AG04450 (cell line): ENCODE measurements at places on chromosomes 6 and 20. TPM values are rescaled to one million over a fixed set of nuclear protein-coding genes. Genes with fewer than 3 reads are reported as not detected.
A peak's percentile ranks its signal among the peaks of the same experiment; 100 is the strongest.

DNA sequence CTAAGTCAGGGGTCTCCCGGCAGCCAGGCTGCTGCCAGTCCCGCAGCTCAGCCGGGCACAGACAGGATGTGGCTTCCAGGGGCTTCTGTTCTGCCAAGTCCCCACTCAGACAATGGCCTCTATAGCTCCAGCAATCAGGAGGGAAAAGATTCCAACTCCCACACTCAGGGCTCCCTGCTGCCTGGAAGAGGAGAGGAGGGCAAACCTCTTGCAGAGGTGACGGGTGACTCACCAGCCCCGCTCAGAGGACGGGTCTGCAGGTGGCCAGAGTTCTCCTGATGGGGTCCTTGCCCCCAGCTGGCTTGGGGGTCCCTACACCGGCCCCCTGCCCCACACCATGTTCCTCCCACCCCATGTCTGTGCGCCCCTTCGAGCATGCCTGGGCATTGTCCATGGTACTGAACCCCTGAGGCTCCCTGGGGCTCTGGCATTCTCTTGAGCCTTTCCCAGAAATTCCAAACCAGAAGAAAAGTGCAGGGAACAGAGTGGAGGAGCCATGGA lies 32.6 kb downstream of the NTSR1 start:
- no peak for DNase-seq

DNA sequence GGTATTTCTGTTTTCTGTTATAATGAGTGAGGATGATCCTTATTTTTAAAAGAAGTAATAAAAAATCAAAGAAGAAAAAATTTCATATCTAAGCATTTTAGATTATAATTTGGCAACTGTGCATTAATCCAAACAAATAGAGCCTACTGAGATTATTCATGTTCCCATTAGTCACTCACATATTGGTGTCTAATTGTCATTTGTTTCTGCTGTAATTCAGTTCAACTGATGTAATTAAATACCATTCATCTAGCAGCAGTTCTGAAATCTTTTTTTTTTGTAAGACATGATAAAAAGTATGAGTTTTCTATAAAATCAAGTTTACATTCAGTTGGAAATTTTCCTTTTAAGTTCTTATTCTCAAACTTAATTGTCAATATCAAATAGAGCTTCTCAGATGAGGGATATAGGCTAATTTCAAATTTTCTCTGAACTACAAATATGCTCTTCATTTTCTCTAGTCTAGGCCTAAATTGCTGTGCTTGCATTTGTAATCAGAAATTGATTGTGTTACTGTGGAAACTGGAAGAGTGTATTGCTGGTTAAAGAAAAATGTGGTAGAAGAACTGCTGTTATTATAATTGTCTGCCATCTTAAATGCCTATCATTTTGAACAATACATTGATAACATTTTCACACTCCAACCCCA lies 23.6 kb downstream of the PACRG start:
- DNase-seq = no peak

GRCh38 chr6:52418606-52419005 lies 1.5 kb upstream of the EFHC1 start:
- no peak for DNase-seq

Gene LINC00237
- polyA plus RNA-seq = not detected in 2 replicates

Gene SOBP
- polyA plus RNA-seq = 0.76 and 1.1 TPM in 2 replicates

GRCh38 chr6:116514111-116514510 lies 2.7 kb downstream of the CALHM5 start:
- no peak for DNase-seq

GRCh38 chr6:106517706-106518105 lies 111.6 kb downstream of the RTN4IP1 start:
- DNase-seq = no peak

DNA sequence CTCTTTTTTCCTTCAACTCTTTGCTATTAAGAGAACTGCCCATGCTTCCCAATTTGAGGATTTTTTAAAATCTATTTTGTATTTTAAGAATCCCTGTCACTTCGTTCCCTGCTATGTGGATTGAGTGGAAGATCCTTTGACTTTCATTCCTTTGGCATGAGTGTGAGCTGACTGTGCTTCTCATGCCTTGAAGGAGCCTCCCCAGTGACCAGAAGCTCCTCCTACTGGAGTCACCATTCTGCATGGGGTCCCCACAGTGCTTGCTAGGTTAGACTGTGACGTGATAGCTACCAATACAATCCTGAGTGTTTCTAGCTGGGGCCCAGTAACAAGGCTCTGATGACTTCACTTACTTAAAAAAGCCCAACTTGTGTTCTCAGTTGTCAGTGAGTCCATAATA lies 104.4 kb upstream of the LAMP5 start:
- DNase-seq = peak; percentile 21

Gene CTCFL
- polyA plus RNA-seq = not detected in 2 replicates

Gene SAMD3
- polyA plus RNA-seq = 2.1 and 2.4 TPM in 2 replicates

Gene STAU1
- polyA plus RNA-seq = 75.4 and 80.7 TPM in 2 replicates

- DNase-seq = no peak
Observed at GRCh38 chr6:125793863-125794262, 3.1 kb downstream of the NCOA7 start.

Gene MAS1
- polyA plus RNA-seq = not detected in 2 replicates

Gene TNFRSF6B
- 2.5 and 5.2 TPM in 2 replicates for polyA plus RNA-seq

Gene FUCA2
- 57.5 and 66.8 TPM in 2 replicates for polyA plus RNA-seq

Gene PI3
- not detected in 2 replicates for polyA plus RNA-seq

Gene PSORS1C2
- polyA plus RNA-seq = not detected in 2 replicates

Gene TRIM31
- polyA plus RNA-seq = not detected in 2 replicates

- no peak for DNase-seq
Observed at GRCh38 chr6:35054106-35054742, 86.9 kb downstream of the TCP11 start.

Gene GINS1
- 2.8 and 3.7 TPM in 2 replicates for polyA plus RNA-seq

- no peak for DNase-seq
Observed at GRCh38 chr20:47335251-47336128, 21.0 kb downstream of the ZMYND8 start.

GRCh38 chr6:39498096-39498495 lies 175.6 kb upstream of the KCNK16 start:
- DNase-seq = no peak

Gene POU3F2
- polyA plus RNA-seq = not detected in 2 replicates

- no peak for DNase-seq
Observed at GRCh38 chr6:137860394-137861005, 6.6 kb upstream of the TNFAIP3 start.

DNA sequence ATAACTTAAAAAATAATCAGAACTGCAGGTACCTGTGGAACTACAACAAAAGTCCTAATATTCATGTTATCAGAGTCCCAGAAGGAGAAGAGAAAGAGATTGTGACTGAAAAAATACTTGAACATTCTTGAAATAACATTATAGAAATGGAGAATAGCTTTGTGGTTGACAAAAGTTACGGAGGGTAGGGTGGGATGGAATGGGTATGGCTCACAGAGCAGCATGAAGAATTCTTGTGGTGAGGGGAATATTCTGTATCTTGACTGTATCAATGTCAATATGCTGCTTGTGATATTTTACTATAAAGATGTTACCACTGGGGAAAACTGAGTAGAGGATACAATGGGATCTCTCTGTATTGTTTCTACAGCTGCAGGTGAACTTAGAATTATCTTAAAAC lies 122.5 kb downstream of the DST start:
- DNase-seq = no peak

- no peak for DNase-seq
Observed at GRCh38 chr6:97289332-97289731, 6.3 kb upstream of the MMS22L start.

GRCh38 chr6:14966096-14966905 lies 279.6 kb upstream of the JARID2 start:
- no peak for DNase-seq

DNA sequence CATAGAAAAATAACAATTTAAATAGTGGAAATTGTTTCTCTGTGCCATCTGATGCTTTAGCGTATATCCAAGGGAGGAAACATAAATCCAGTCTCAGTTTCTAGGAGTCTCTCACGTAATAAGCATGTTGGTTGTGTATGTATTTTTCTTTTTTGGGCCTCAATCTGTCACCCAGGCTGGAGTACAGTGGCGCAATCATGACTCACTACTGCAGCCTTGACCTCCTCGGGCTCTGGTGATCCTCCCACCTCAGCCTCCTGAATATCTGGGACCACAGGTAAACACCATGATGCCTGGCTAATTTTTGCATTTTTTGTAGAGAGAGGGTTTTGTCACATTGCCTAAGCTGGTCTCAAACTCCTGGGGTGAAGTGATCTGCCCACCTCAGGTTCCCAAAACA lies 78.6 kb upstream of the PLN start:
- no peak for DNase-seq

- no peak for DNase-seq
Observed at GRCh38 chr6:33850869-33851541, 47.2 kb upstream of the MLN start.

DNA sequence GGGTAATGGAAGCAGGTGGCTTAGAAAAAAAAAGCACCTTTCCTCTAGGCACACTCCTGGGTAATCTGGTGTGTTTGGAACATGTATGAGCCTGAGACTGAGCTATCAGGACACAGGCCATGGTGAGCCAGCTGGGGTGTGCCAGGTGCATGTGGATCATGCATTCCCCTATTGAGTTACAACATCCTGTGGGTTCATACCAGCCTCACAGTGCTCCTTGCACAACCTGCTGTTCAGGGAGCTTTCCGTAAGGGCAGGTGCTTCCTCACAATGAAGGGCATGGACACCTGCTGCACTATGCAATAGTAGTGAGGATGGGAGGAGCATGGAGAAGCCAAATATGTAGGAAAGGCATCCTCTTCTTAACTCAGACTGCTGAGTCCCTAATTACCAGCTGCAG lies 197.2 kb upstream of the SUPT3H start:
- no peak for DNase-seq

DNA sequence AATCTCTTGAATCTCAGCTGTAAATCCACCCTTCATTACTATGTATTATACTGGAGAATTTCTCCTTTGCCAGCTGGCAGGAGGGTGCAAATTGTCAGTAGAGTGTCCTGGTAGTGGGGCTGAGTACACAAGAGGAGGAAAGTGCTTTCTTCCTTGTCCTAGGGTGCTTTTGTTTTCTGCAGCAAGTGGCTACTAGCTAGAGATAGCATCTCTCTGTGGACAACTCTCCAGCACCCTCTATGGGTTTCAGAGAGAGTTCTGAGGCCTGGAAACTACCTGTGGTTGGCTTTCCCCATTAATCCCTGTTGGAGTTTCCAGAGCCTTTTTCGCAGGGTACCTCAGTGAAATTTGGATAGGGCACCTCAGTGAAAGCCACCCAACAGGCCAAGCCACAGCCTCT lies 422.5 kb upstream of the RGS17 start:
- no peak for DNase-seq

Gene NEURL2
- polyA plus RNA-seq = 1.1 and 1.9 TPM in 2 replicates

DNA sequence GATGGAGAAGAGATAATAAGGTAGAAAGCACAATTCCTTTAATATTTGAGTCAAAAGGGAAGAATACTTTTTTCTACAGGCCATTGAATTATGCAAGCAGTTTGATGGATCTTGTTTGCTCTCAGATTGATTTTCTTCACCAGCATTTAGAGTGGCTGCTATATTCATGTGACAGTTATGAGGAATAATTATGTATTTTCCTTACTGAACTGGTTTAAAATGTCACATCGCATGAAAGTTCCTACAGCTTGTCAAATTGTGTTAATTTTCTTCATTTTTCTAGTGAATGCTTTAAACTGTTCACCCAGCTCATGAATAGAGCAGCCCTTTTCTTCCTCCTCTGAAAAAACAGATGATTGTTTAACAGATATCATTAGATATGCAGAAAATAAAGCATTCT lies 37.4 kb upstream of the TPD52L1 start:
- DNase-seq = no peak
